SW480 (cell line): ENCODE measurements at places on chromosomes 6 and 20.

DNA sequence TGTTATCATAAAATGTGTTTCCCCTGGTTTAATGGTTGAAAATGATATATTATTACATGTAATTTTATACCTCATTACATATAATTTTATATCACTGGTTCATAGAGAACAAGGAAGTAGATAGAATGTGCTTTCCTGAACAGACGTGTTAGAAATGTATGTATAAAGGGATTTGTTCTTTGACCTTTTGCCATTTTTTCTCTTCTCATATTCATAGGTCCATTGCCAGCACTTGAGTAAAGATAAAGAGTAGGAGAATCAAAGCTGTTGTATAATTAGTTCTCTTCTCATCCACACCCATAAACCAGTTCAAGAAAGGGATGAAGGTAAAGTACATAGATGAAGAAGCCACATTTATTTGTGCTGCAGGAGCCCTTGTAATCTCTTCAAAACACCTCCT lies 46.7 kb downstream of the RNF217 start:
- no peak for DNase-seq

GRCh38 chr6:150201285-150201684 lies 58.4 kb downstream of the PPP1R14C start:
- DNase-seq = no peak

- no peak for DNase-seq
Observed at GRCh38 chr20:57782631-57783041, 72.8 kb upstream of the PMEPA1 start.

- no peak for DNase-seq
Observed at GRCh38 chr20:58239216-58239615, 10.8 kb upstream of the ANKRD60 start.
